ENCODE measurements at places on chromosomes 11 and 22.

DNA sequence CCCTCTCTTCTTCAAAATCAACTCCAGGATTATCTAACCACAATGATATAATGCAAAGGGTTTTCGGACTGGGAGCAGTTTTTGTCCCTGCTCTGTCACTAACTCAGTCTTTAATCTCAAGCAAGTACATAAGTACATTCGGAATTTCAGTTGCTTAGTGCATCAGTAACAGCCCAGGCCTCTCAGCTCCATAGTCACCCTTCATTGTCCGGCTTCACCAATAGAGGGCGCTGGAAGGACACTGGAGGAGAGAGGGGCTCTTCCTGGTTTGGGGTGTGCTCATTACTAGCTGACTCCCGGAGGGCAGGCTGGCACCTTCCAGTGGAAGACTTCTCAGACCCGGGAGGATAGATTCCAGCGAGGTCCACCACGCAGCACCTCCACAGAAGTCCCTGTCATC, 90.4 kb upstream of the PDGFD start:
- DNase-seq = no peak

- no peak for DNase-seq
Measured at GRCh38 chr11:23370580-23371275, 510.5 kb upstream of the CCDC179 start.

GRCh38 chr11:20064961-20065405, 95.3 kb downstream of the DBX1 start:
- no peak for DNase-seq

DNA sequence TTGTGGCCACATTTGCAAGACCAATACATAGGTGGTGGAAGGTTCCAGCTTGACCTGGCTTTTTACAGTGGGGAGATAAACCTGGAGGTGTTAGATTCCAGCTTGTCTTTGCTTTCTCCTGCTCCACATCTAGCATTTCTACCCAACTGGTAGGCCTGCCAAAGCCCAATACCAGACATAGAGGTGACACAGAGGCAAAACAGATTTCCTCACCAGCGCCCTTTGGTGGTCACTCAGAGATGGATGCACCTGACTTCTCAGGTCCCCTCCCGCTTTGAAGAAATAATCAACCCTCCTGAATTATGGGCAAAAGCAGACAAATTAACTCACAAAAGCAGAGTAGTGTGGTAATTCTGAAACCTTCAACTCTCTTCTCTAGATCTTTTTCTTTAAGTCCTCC, 1356.2 kb downstream of the FAM181B start:
- DNase-seq = no peak

- DNase-seq = no peak
Measured at GRCh38 chr22:19741053-19741452, 17.7 kb downstream of the GP1BB start.

- DNase-seq = no peak
Measured at GRCh38 chr11:1742869-1743584, 7.4 kb downstream of the IFITM10 start.

DNA sequence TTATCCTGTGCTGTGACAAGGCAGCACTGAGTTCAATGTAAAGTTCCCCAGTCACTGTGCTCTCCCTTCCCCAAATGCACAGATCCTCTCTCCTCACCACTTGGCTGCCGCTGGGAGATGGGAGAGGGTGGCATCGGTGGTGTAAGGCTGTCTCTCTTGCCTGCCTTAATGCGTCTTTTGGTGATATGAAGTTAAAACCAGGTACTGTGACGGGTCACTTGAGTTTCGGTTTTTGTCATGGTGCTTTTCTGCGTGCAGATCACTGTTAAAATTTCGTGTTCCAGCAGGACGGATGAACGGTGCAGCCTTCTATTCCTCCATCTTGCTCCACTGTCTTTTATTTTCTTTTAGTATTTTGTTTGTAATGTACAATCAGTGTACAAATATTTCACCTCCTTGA, 18.6 kb downstream of the GLB1L2 start:
- no peak for DNase-seq

GRCh38 chr22:23067691-23068090, 2.6 kb upstream of the GNAZ start:
- no peak for DNase-seq

DNA sequence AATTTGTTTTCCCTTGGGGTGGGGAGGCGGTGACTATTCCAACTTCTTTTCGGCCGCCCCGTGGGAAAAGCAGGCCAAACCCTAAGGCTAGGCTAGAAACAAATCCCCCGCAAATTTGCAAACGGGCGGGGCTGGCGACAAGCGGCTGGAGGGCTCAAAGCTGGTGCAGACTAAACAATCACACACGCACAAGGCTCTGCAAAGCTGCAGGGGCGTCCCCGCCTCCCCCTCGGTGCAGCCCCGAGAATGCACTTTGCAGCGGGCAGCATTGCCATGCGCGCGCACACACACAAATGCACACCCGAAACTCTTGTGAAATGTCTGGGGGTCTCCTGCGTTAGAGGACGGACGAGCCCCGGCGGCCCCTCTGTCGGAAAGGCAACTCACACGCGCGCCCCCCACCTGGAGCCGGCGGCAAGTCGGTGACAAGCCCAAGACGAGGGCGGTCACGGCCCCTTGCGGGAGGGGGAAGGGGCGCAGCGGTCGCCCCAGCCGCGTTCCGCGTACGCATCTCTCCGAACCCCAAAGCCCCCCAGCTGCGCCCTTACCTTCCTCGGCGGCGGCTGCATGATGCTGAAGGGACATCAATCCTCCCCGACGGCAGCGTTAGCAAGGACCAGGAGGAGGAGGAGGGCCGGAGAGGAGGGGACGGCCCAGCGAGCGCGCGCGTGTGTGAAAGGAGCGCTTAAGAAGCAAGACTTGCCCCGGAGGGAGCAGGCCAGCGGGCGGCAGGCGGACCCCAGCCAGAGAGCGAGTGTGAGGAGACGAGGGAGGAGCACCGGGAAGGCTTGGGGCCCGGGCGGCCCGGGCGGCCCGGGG, 600 bp downstream of the FCHSD2 start:
- DNase-seq = peak; percentile 26

DNA sequence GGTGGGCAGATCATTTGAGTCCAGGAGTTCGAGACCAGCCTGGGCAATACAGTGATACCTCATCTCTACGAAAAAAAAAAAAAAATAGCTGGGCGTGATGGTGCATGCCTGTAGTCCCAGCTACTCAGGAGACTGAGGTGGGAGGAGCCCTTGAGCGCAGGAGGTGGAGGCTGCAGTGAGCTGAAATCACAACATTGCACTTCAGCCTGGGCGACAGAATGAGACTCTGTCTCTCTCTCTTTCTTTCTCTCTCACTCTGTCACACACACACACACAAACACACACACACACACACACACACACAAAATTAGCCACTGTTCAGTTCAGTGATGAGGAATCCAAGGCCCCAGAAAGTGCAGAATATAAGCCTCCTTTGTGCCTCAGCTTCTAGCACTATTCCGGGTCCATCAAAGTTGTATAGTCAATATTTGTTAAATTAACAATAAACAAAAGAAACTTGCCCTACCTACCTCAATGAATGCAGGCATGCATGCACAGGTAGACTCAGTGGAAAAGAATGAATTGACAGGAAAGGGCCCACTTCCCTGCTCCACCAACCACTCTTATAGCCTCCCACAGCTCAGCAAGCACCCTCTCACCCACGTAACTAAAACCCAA, 3.9 kb upstream of the SMIM35 start:
- DNase-seq = no peak

DNA sequence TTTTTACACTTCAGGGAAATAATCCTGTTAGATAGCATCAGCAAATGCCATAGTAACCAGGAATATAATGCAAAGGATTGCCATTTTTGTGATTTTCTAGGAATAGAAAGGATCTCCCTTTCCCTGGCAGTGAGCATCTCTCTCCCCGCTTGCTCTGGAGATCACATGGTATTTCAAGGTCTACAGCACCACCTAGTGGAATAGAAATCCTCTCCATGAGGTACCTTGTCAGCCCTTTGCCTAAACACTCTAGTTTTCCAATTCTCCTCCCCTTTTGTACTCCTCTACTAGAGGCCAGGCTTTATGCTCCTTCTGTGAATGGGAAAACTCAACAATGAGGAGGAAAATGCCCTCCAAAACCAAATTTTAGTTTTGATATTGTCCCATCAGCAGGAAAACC, 78.4 kb downstream of the XRRA1 start:
- no peak for DNase-seq

DNA sequence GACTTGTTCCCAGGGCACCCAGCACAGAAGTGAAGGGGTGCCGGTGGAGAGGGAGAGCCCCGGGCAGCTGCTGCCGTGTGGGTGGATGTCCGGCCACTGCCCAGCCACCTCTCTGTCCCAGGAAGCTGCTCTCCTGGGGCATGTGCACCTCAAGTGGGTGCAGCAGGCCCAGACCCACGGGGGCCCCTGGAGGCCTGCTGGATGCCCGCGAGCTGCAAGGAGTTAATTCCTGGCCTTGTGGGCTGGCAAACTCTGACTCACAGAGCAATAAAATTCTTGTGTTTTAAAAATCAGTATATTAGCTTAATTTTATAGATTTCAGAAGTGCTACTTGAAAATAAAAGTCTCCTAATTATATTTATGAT, 37.4 kb upstream of the KCNQ1OT1 start:
- no peak for DNase-seq

DNA sequence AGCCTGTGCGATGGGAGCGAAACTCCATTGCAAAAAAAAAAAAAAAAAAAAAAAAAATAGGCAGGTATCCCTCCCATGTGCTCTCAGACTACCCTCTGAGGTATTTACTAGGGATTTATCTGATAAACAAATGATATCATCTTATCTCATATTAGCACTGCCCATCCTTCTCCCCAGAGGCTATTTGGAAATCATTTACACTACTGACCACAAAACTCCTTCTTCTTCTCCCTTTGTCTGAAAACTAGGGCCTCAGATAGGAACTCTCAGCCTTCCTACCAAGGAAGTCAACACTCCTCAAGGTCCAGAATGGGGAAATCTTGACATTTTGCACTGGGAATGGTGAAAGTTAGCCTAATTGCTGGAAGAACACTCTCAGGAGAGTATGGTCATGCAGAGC, 46.4 kb downstream of the LARGE2 start:
- no peak for DNase-seq

DNA sequence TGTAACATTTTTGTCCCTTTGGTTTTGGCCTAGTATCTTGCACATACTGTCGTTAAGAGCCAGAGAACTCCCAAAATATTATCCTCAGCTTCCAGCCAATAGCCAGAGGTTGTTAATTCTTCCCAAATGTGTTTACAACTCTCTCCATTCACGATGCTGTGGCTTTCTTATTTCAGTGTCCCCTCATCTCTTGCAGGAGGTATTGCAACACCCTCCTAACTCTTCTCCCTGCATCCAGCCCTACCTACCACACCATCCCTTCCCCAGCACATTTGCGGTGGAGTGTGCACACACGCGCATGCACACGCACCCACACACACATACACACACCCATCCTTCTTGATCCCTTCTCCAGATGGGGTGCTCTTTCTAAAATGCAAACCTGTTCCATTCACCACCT, 75.6 kb upstream of the LMO2 start:
- no peak for DNase-seq

- DNase-seq = no peak
Measured at GRCh38 chr22:46111645-46112306, 38.5 kb upstream of the PPARA start.

GRCh38 chr11:114262681-114263512, 33.3 kb upstream of the NNMT start:
- no peak for DNase-seq

GRCh38 chr11:290621-291231, 1.8 kb downstream of the PGGHG start:
- DNase-seq = no peak

GRCh38 chr11:114031967-114032320, 27.6 kb upstream of the ZBTB16 start:
- DNase-seq = no peak

DNA sequence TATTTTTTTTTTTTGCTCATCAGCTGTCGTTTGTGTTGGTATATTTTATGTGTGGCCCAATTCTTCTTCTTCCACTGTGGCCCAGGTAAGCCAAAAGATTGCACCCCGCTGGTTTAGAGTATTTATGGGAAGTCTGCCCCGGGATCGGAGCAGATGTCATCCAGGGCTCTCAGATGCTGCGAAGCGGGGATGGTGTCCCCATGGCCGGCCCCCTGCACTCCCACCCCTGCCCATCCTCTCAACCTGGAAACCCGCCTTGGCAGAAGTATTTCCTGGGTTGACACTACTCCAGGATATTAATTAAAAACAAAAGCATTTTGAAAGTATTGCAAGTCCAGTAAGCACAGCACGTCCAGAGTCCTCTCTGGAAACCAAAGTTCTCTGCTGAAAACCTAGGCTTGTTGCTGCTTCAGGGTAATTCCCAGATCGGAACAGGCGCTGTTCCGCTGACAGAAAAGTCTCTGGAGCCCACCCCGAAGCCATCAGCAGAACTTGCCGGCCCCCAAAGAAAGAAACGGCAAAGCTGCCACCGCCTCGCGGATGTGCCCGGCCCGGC, 833 bp downstream of the SCUBE2 start:
- no peak for DNase-seq

DNA sequence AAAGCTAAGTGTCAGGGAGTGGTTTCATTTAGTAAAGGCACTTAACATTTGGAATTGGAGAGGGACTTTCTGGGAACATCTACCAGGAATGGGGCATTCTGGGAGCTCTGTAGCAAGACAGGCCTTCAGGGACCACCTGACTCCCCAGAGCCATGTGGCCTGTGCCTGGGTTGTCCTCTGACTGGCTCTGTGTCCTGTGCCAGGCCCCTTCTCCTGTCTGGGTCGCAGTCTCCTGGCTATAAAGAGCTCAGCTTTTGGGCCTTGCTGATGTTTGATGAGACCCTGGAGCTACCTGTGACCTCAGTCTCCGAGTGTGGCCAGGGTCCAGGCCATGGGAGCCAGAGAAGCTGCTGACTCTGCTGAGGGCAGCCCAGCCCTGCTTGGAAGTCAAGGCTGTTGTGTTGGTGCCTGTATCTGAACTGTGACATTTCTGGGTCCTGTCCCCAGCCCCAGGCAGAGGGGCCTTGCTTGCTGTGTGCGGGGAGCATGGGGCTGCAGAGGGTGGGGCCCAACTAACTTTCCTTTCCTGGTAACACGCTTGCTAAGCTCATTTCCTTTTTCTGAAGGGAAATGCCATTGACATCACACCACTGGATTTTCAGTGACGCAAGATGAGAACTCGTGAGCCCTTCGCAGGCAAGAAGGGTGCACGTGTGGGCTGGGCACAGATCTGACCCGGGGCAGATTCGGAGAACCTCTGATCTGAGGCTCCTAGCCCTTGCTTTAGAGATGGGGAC, 41.3 kb downstream of the LRRC32 start:
- no peak for DNase-seq

GRCh38 chr11:33808228-33808828, 34.0 kb upstream of the FBXO3 start:
- peak; percentile 91 for DNase-seq

- peak; percentile 50 for DNase-seq
Measured at GRCh38 chr22:28442264-28442710, 237.4 kb downstream of the TTC28 start.

GRCh38 chr11:134797411-134798089, 385.5 kb upstream of the B3GAT1 start:
- no peak for DNase-seq
